NCI-H446 (cell line): ENCODE measurements at places on chromosomes 5 and 9.

GRCh38 chr5:92659246-92659645 is 921.8 kb downstream of the NR2F1-AS1 start:
- no peak for DNase-seq

DNA sequence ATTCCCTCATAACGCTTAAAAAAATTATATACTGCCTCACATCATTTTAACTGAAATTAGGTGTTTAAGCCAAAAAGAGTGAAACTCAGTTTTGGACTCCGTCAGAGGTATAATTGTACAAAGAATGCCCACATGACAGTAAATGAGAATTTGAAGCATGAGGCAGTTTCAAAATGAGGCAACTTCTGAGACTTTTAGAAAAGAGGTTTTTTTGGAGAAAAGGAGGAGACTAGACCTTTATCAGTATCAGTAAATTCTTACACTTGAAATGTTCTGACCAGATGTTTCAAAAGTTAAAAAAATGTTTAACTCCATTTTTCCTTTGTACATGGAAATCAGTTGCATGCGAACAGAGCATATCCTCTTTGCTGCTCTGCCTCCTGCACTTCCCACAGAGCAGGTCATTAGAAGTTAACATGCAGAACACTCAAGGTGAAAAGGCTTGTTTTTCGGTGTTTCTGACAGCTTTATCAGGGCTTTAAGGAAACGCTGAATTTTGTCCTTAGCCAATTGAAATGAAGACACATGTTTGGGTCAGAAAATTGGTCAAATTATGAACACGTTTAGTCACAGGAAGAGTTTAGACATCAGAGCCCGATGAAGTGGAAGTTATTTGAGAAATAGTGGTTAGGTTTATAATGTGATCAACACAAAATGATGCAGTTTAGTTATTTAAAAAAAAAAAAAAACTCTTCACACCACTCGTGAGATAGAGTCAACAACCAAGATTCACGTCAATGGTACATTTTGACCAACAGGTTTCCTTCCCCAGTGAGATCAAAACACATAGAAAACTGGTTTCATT is 59.5 kb downstream of the PIK3R1 start:
- no peak for DNase-seq

DNA sequence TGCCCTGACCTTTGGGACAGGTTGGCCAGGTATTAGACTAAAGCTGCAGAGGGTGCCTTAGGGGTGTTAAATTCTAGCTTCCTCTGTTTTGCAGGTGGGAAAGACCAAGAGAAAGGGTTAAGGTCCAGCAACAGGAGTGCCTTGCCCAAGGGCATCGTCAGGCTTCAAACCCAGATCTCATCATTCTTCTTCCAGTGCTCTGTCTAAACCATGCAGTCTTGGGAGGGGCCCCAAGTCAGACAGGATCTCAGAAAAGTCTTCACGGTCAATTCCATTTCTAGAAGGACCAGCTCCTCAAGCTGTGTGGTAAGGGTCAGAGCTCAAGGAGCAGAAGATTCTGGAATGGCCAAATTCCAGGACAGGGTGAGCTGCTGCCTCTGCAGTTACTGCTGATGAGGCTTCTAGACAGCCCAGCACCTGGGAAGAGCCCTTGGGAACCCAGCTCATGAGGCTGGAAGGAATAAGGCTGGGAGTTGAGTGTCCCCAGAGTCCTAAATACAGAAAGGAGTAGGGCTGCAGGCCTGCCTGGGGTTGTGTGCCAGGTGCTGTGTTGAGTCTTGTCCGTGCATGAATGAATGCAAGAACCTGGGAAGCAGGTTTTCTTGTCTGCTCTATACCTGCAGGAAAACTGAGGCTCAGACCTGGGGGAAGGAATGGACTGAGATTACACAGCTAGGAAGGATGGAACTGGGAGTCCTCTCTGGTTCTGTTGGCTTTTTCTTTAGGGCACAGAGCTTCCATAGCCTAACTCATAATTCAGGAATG is 69.3 kb downstream of the WWC1 start:
- DNase-seq: no peak

DNA sequence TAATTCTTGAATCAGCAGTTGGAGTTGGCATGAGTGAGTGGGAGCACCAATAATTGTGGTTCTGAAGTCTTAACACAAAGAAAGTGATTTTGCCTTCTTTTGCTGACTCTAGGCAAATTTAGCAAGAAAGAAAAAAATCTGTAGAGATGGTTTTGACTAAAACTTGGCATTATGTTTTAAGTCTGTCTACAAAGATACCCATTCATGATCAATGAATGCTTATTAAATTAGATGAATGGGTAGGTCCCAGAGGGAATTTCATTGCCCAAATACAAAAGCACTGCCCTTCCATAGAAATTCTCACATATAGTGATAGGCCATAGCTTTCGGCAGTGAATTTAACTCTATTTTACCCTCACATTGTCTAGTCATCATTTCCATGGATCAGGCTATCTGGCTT is 428.6 kb upstream of the ADAMTSL1 start:
- DNase-seq: no peak

- no peak for DNase-seq
These were observed 9.3 kb upstream of the KIF4B start for GRCh38 chr5:155004138-155004744.

DNA sequence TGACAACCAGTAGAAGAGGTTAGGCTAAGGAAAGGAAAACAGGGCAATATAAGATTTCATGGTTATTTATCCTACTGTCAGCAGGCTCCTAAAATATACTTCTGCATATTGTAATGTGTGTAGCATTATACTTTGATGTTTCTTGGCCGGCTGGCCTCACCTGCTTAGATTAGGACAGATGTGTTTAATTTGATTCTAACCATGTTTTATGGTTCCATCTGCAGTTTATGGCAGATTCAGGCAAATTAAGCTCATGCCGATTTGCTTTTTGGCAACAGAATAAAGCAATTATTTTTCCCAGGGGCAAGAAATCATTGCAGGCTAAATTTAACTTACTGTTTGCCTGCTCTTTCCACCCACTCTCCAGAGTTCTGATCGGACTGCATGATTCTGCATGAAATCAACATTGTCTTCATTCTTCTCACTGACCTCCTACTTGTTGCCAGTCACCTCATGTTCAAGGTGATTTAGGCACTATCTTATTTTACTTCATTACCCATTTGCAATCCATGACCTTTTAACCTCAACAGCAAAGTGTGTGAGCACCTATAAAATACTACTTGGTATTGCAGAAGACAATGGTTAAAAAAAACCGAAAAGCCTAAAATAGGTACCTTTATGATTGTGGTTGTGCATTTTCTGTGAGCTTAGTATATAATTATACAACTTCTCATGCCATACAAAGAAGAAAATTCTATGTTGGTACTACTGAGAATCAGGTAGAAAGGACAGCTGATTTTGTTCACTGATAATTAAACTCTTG is 125.2 kb downstream of the EDIL3 start:
- DNase-seq: peak; percentile 29

DNA sequence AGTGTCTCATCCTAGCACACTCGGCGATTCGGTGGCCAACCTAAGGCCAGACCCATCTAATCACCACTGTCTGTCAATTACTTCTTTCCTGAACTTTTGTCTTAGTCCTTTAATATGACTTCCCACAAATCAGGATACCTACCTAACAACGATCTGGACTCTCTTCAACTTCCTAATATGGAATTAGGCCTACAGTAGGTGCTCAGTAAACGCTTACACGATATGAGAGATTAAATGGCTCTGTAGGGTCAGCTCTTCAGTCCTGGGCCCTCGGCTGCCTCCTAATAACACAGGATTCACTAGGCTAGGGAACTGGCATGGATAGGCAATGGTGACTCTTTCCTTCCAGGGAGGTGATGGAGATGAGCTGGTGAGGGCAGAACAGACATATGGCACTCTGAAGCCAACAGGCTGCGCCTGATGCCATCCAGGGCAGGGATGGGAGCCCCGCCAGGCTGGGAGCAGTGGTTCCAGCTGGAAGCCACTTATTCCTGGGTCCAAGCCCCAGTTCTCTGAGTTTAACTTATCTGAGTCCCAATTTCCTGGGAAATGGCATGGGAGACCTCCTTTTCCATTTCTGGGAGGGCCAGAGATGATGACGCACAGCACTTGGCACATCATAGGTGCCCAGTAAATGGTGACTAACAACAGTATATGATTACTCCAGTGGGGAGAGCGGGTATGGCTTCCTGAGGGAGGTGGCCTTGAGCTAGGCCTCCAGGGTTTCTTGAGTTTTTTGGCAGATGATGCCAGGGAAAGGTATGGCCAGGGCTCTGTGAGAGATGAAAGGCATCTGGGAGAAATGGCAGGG is 7.3 kb downstream of the PDGFRB start:
- peak; percentile 89 for DNase-seq
